Left cardiac atrium (tissue), 4 donors: ENCODE measurements at places on chromosomes 2 and 18.

DNA sequence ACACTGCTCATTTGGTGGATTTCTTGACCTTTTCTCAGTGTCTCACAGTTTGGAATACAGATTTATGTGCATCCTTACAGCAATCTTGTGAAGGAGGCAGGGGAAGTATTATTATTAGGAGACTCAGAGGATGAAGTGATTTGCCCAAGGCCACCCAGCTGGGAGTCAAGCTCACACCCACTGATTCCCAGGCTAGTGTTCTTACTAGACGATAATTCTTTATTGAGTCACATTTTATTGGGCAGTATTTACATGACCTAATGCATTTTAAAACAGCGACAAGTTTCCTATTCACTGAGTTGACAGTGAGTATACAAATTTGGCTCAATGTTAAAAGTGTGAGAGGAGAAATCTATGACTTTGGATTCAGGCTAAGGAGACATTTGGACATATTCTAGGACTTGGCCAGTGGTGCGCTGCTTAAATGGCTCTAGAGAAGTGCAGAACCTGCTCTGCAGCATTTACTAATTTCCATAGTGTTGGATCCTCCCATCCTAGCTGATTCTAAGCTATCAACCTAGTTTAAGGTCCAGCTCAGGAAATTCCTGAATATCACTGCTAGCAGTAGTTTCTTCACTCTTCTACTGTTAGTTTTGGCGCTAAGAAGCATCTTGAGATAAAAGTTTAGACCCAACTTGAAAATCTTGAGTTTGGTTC lies 199.3 kb downstream of the MTX2 start:
- DNase-seq, result no peak

- no peak for DNase-seq
These were observed 278.4 kb upstream of the STON1 start for GRCh38 chr2:48251437-48252148.

GRCh38 chr2:29281086-29281915 lies 166.1 kb downstream of the CLIP4 start:
- DNase-seq, result peak; percentile 60

- no peak for DNase-seq
These were observed 19.1 kb downstream of the PDK1 start for GRCh38 chr2:172574965-172575364.
